ENCODE measurements at places on chromosomes 13 and 19.

GRCh38 chr19:7778081-7778480 lies 15.0 kb downstream of the CLEC4M start:
- DNase-seq: no peak

GRCh38 chr13:26558074-26558805 lies 757 bp downstream of the WASF3 start:
- no peak for DNase-seq

- no peak for DNase-seq
These were observed 1.3 kb upstream of the INTS6 start for GRCh38 chr13:51453959-51454703.

- no peak for DNase-seq
These were observed 38.9 kb downstream of the TMED1 start for GRCh38 chr19:10797078-10797477.

DNA sequence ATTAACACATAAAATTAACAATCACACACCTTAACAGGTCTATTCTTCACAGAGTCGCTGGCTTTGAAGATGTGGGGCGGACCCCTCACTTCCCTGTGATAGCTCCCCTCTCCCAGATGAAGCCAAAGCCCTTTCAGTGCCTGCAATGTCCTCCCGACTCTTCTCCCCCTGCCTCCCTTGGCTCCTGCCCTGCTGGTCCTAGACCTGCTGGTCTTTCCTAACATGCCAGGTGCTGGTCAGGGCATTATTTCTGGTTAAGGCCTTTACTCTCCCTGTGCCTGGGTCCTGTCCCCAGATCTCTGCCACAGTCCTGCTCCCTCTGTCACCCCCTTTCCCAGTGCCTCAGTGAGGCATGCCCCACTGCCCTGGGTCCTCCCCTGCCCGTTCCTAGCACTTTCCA lies 12.2 kb downstream of the ERICH6B start:
- no peak for DNase-seq

GRCh38 chr13:45678282-45678681 lies 23.8 kb upstream of the CBY2 start:
- no peak for DNase-seq

DNA sequence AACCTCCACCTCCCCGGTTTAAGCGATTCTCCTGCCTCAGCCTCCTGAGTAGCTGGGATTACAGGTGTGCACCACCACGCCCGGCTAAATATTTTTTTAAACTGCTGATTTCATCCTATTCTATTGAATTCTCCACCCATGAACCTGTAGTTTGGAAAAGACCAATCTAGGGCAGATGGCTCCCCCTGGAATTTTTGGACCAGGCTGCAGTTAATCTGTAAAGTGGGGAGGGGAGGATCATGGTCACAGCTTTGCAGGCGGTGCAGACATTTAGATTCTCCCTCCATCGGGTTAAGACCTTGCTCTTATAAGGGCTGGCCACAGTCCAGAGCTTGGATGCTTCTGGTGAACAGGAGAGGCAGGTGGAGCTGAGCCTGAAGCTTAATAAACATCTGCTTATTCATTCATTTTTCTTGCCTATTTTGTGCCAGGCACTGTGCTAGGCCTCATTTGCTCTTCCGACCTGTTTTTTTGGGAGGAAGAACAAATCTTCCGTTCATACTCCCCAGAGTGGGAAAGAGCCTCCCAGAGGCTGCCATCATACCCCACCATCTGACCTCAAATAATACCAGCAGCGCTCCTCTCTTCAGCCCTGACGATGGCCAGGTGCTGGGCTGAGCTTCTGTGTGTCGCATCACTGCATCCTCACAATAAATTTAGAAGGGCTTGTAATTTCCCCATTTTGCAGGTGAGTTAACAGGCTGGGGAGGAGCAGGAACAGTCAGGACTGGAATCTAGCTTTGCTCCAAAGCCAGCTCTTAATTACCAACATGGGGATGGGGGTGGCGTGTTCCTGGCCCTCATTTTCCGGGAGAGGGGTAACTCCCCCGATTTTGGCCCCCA lies 902 bp upstream of the CCDC106 start:
- DNase-seq: no peak

- DNase-seq: no peak
These were observed 5.1 kb downstream of the SSBP4 start for GRCh38 chr19:18424122-18424889.

GRCh38 chr13:53104136-53104535 lies 75.5 kb downstream of the OLFM4 start:
- no peak for DNase-seq

DNA sequence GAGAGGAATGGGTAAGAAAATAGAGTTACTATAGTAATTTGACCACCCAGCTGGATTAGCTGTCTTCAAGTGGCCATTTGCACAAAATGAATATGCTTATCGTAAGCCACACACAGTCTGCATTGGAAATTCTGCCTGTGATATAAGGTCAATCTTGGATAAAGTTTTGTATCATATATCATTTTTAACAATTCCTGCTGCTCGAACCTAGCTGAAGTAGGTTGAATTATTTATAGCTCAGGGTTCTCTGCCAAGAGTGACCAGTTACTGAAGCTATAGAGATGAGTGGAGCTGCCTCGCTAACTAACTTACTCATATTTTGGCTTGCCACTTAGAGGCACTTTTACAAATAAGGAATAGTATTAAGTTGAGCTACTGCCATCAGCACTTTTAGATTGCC lies 220.9 kb downstream of the RGCC start:
- DNase-seq: no peak

DNA sequence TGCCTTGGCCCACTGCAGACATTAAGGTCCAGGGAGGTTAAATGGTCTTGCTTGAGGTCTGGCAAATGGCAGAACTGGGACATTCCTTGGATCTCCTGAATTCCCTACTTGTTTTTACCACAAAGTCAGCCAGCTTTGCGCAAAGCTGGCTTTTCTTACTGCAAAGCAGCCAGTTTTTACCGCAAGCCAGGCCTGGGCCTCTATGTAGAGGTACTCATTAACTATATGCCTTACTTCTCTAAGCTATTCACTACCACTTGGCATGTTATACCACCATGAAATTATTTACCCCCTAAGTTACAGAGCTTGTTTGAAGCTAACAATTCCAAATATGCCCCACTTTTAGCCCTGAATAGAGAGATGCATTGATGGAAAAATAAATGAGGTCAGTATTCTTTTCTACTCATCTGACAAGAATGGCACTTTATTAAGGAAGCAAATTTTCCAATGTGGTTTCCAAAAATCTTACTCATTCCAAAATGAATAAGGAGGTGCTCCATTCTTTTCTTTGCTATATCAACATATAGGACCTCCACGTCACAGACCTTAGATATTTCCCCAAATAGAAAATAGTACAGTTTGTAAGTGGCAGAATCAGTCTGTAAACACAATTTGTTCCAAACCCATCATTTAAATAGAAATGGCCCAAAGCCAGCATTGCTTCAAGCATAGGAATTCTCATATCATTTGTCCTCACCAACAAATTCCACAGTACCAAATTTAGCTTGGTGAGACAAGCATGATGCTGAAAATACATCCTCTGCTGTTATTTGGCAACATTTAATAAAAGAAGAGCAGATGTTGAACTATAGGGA lies 143.9 kb upstream of the TSC22D1 start:
- DNase-seq: peak; percentile 22

GRCh38 chr13:44768239-44768638 lies 192.1 kb upstream of the TSC22D1 start:
- DNase-seq: no peak

GRCh38 chr13:51063909-51064308 lies 47.2 kb downstream of the C13orf42 start:
- no peak for DNase-seq

GRCh38 chr19:42531313-42531712 lies 3.0 kb upstream of the CEACAM1 start:
- DNase-seq: no peak

DNA sequence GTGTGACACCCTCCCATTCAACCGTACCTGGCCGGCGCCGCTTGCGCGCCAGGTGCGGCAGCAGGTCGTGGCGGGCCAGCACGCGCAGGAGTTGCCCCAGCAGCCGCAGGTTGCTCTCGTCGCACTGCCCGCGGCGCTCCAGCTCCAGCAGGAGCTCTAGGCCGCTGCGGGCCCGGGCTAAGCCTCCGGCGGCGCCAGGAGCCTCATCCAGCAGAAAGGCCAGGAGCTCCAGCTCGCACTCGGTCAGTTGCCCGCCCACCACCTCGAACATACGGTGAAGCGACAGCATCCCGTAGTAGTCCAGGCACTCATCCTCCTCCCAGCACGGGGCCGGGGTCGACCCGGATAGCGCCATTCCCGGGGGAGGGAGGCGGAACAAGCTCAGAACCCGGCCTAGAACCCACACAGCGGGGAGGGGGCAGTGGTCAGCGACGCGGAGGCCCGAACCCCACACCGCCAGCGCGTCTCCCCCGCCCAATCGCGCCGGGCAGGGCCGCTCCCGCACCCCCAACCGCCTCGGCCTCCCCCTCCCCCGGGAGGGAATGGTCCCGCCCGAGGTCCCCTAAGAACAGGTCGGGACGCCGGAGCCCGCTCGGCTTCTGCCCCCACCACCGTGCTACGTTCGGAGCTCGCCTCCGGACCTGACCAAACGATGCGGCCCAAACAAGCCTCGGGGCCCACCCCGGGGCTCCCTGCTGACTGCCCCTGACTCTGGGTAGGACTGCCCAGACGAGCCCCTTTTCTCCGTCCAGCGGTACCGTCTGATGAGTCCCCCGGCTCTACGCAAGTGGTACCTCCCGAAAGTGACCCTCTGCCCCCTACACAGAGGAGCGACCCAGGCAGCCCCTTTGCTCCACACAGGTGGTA lies 591 bp downstream of the DEDD2 start:
- DNase-seq: peak; percentile 66

- peak; percentile 80 for DNase-seq
These were observed 452 bp upstream of the KLHL26 start for GRCh38 chr19:18636183-18636968.

- no peak for DNase-seq
These were observed 168.2 kb downstream of the TEX29 start for GRCh38 chr13:111488486-111489132.

GRCh38 chr13:42735010-42735409 lies 46.4 kb upstream of the FAM216B start:
- no peak for DNase-seq

- DNase-seq: peak; percentile 28
These were observed 42.2 kb upstream of the SPACA7 start for GRCh38 chr13:112333756-112334543.

GRCh38 chr19:459724-460511 lies 915 bp downstream of the SHC2 start:
- peak; percentile 46 for DNase-seq

GRCh38 chr13:101474419-101474957 lies 22.0 kb downstream of the ITGBL1 start:
- DNase-seq: no peak

DNA sequence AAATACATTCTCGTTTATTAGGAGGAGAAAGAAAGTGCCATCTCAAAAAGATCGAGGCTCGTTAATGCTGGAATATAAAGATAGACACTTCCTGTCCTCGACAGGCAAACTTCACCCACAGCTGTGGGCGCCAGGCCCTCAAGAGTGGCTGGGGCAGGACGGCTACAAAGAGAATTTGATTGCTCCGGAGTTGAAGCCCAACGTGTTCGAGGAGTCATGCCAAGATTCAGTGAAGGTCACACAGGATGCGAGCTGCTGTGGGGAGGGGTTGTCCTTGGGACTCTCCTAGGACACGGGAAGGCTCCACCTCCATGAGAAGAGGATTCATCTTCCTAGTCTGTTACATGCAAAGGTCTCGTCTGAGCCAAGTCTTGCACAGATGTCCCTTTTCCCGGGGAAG lies 16.3 kb upstream of the PTPRS start:
- DNase-seq: no peak

- DNase-seq: no peak
These were observed 22.7 kb downstream of the MPND start for GRCh38 chr19:4365791-4366665.

DNA sequence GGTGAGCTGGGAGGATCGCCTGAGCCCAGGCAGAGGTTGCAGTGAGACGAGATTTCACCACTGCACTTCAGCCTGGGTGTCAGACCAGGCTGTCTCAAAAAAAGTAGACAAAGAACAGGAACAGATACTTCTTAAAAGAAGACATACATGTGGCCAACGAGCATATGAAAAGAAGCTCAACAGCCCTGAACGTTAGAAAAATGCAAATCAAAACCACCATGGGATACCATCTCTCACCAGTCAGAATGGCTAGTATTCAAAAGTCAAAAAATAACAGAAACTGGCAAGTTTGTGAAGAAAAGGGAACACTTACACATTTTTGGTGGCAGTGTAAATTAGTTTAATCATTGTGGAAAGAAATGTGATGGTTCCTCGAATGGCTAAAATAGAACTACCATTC lies 3.0 kb upstream of the LGALS14 start:
- DNase-seq: no peak

- DNase-seq: no peak
These were observed 4.5 kb downstream of the ZNF507 start for GRCh38 chr19:32349724-32350470.

GRCh38 chr13:91359631-91360030 lies 12.1 kb downstream of the MIR17HG start:
- DNase-seq: no peak

- DNase-seq: no peak
These were observed 1203.3 kb downstream of the UQCRFS1 start for GRCh38 chr19:28009696-28010095.

- no peak for DNase-seq
These were observed 9.2 kb downstream of the SHD start for GRCh38 chr19:4288091-4288777.

GRCh38 chr13:20397896-20398295 lies 127.8 kb downstream of the CRYL1 start:
- DNase-seq: no peak

GRCh38 chr13:85694992-85695391 lies 104.2 kb downstream of the SLITRK6 start:
- no peak for DNase-seq

DNA sequence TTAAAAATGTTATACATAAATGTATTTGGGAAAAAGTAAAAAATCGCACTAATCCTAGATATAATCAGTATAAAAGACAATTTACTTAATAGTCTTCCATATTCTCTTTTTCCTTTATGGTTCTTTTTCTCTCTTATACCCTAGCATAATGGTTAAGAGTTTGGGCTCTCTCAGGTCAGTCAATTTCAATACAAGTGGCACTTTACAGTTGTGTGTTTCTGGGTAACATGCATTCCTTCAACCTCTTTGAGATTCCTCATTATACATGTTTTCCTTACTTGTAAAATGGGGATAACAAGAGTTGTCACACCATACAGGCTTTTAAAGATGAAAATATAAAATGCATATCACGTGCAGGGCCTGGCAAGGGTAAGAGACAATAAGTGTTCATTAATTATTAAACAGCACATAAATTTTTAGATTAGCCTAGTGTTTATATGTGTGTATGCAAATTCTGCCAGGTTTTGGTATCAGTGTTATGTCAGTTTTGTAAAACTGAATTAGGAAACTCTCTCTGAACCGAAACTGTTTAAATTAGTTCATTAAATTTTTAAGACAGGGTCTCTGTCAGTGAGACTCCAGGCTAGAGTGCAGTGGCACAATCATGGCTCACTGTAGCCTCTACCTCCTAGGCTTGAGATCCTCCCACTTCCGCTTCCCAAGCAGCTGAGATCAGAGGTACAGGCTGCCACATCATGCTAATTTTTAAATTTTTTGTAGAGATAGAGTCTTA lies 49.8 kb downstream of the ELF1 start:
- no peak for DNase-seq

GRCh38 chr19:42465827-42466280 lies 23.1 kb upstream of the CXCL17 start:
- DNase-seq: no peak
